ENCODE measurements at places on chromosomes 6 and 20.

GRCh38 chr6:117601811-117602150 lies 530 bp downstream of the GOPC start:
- DNase-seq, result no peak

DNA sequence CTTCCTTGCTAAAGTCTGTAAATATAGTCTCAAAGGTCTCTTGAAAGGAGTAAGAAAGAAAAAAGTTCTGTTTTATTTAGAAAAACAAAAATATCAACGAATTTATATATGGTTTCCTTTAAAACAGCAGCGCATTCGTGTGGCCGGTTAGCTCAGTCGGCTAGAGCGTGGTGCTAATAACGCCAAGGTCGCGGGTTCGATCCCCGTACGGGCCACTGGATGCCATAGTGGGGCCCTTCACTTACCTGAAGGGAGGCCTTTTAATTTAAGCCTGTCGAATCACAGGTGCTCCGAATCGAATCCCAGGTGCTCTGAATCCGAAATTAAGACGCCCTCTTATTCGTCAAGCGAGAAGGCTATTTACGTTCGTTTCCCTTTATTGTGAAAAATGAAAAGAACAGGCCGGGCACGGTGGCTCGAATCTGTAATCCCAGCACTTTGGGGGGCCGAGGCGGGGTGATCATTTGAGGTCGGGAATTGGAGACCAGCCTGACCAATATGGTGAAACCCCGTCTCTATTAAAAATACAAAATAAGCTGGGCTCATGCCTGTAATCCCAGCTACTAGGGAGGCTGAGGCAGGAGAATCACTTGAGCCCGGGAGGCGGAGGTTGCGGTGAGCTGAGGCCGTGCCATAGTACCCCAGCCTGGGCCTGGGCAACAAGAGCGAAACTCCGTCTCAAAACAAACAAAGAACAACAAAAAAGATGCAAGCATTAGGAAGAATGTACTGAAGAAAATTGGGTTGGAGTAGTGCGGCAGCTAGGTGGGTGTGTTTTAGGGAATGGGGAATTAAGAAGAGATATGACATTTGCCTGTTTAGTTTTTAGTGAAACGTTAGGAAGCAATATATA lies 195.8 kb upstream of the ZNF184 start:
- no peak for DNase-seq

GRCh38 chr6:135195522-135195921 lies 14.4 kb downstream of the MYB start:
- no peak for DNase-seq

GRCh38 chr20:37729909-37730308 lies 36.1 kb downstream of the CTNNBL1 start:
- no peak for DNase-seq

GRCh38 chr6:42429042-42429585 lies 22.6 kb downstream of the TRERF1 start:
- no peak for DNase-seq

DNA sequence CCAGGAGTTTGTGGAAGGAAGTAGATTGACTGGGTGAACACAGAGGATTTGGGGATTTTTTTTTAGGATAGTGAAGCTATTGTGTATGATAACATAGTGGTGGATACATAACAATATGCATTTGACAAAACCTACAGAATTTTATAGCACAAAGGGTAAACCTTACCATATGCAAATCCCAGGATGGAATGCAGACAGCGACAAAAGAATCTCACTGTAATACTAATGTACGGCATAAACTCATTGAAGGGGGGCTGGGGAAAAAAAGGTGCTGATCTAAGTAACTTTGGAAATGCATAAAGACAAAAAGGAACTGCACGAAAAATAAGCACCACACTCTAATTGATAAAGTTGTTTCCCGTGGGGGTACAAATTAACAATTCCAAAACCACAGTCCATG lies 15.2 kb upstream of the PLAGL1 start:
- DNase-seq, result no peak
